ENCODE measurements at places on chromosomes 1 and 21.

DNA sequence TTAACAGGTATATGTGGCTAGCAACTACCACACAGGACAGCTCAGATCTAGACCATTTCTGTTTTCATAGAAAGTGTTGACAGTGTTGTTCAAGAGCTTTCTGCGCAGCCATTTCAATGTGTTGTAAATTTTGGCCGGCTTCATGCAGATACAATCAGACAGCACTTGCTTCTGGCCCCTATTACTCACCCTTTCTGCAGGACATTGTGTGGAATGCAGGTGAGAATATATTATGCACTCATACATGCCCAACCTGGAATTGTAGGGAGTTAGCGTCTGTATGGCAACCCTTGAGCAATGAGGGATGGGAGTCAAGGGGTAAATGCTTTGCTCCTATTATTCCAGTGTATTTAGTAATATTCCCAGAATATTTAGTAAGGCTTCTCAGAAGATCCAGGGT, 180.9 kb upstream of the PLXNA2 start:
- DNase-seq = no peak

DNA sequence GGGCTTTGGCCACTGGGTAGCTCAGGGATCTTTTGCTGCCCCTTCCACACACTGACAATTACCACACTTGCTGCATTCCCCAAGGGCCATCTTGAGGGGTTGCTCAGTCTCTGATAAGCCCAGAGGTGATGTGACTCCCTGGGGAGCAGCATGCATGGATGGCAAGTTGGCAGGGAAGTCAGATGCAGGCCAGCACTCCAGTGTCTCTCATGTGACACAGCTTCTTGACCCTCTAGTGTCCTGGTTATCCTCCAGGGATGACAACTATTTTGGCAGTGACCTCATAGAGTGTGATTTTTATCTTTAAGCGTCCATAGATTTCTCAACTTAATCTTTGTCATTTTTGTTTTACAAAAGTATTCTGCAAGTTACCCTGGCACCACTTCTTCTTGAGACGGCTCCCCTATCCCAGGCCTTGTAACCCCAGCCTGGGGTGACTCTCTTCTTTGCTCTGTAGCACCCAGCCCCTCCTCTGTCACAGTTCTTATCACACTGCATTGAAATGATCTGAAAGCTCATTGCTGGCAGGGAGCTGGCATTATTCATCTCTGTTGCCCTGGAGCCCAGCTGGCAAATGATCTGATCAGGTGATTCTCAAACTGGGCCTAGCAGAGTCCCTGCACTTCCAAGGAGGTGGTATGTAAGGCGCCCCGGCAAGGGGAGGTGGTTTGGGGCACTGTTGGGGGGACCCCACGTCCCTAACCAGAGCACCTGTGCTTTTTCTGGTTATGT, 72.6 kb downstream of the TENT5C start:
- DNase-seq = no peak

- DNase-seq = no peak
Observed at GRCh38 chr1:91913018-91913417, 27.1 kb upstream of the TGFBR3 start.

GRCh38 chr1:61079898-61080336, 2.4 kb upstream of the NFIA start:
- DNase-seq = no peak

DNA sequence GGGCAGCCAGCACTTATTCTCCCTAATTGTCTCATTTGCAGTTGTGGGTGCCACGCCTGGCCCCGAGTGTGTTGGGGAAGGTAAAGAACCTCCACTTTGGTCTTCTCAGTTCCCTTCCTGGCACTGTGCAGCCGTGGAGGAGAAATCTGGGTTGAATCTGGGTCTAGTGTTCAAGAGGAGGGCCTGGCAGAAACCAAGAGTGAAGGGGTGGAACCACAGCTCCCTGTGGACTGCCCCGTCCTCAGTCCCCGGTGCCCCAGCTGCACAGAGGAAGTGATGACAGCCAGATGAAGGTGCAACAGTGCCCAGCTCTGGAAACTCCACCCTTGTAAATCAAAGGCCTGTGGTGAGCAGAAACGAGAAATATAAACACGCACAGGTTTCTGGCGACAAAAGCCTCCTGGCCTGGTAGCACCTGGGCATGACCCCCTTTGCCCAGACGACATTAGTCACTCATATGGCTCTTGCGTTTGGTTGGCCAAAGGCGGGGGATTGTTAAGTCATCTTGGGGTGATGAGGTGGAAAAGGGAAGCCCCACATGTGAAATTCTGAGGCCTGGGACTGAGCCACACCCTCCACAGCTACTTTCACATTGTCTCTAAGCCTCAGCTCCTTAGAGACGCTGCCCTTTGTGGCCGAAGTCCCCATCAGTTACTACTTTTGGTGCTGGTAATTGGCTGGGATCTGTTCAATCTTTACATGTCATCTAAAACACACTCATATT, 4.2 kb upstream of the ECE1 start:
- no peak for DNase-seq

GRCh38 chr1:110726755-110727154, 52.0 kb upstream of the KCNA3 start:
- DNase-seq = no peak
